ENCODE measurements at places on chromosomes 11 and 22.

- DNase-seq = peak; percentile 79
These were observed 2.1 kb downstream of the AIP start for GRCh38 chr11:67484847-67485311.

- DNase-seq = no peak
These were observed 39.1 kb downstream of the PITPNB start for GRCh38 chr22:27879923-27880322.

GRCh38 chr11:117009905-117010605, 88.2 kb downstream of the SIK3 start:
- no peak for DNase-seq

- DNase-seq = no peak
These were observed 31.4 kb downstream of the POU2AF1 start for GRCh38 chr11:111347723-111348115.
